H4 (cell line): ENCODE measurements at places on chromosomes 7 and 10.

DNA sequence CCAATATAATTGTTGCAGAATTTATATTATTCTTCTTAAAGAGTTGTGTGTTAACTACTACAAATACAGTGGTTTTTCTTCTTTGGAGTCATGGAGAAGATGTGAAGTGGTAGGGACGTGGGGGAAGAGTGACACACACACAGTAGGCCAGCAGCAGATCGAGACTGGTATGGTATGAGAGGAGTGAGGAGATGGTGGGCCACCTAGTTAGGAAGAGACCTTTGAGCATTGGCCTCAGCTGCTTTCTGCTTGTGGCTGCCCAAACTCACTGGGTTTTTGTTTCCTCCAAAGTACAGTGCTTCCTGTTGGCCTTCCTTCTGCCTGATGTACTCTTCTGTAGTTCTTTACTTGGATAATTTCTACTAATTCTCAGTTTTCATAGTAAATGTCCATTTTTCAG, 14.6 kb downstream of the VCL start:
- DNase-seq, result no peak

GRCh38 chr10:74047304-74047703, 49.4 kb downstream of the VCL start:
- peak; percentile 31 for DNase-seq

- DNase-seq, result no peak
Observed at GRCh38 chr10:61708846-61709245, 46.1 kb downstream of the CABCOCO1 start.

- no peak for DNase-seq
Observed at GRCh38 chr7:31190906-31191305, 138.8 kb downstream of the ADCYAP1R1 start.

DNA sequence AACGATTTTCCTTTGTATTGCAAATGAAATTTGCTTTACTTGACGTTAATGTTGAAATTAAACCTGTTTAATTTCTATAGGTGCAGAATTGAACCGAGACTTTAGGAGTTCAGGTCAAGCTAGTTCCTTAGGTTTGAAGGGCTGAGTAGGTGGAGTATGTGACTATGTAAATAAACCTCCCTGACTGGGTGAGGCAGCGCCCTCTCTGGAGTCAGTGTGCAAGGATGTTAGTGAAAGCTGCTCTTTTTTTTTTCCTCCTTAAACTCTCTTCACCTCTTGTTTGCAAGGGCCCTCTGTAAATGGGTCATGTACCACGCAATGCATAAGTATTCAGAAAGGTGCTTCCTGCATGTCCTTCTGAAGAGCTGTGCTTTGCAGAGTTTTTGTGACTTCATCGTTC, 33.8 kb downstream of the GALNT17 start:
- DNase-seq, result no peak

DNA sequence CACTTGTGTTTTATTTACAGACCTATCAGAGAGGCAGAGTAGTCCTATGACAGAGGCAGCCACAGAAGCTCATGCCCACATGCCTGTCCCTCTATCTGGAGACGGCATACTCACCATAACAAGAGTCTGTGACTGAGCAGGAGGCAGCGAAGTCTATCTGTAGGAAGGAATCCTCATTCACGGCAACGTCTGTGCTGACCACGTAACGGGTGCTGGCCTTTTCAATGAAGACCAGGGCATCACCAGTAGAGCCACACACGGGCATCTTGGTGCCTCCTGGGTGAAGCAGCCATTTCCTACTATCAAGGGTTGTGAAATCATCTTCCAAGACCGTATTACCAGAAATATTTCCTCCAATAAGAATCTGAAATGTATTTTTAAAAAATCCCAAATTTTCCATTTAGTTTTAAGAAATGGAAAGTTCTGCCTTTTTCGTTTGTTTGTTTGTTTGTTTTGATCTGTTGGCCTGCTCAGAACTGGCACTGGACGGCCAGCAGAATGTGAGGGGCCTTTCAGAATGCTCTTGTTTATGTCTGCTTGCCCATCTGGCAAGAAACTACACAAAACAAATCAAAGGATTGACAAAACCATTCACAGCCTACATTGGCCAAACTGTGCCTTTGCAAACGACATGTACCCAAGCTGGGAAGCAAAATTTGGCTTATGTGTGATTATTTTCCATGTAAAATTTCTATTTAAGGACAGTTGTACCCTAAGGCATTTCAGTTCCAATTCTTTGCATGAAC, 93.1 kb upstream of the SLC26A5 start:
- DNase-seq, result no peak

- no peak for DNase-seq
Observed at GRCh38 chr10:80324891-80325364, 31.6 kb downstream of the DYDC1 start.

- no peak for DNase-seq
Observed at GRCh38 chr7:77399816-77400215, 16.3 kb downstream of the GSAP start.

- no peak for DNase-seq
Observed at GRCh38 chr7:100167912-100168323, 499 bp downstream of the GAL3ST4 start.

- DNase-seq, result no peak
Observed at GRCh38 chr10:105075031-105075430, 433.9 kb downstream of the SORCS3 start.

DNA sequence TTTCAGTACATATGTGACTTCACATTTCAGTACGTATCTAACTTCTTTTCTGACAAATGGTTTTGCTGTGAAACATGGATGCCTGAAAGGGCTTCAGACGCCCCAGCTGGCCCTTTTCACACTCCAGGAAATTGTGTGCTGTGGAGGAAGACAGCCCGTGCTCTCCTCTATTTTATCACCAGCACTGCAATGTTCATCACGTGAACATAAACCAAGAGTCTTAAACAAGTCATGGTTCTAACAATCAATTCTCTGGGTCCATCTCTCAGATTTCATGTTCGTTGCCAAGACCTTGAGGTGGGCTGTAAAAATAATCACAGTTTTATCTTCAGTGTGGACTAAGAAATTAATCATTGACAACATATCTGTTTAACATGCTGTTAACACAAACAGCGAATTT, 141.2 kb downstream of the WDR37 start:
- no peak for DNase-seq

- DNase-seq, result no peak
Observed at GRCh38 chr10:34661580-34661979, 153.5 kb downstream of the PARD3 start.

GRCh38 chr10:33272635-33273034, 61.8 kb downstream of the NRP1 start:
- DNase-seq, result no peak

- DNase-seq, result no peak
Observed at GRCh38 chr10:3786295-3787015, 1.4 kb upstream of the KLF6 start.

DNA sequence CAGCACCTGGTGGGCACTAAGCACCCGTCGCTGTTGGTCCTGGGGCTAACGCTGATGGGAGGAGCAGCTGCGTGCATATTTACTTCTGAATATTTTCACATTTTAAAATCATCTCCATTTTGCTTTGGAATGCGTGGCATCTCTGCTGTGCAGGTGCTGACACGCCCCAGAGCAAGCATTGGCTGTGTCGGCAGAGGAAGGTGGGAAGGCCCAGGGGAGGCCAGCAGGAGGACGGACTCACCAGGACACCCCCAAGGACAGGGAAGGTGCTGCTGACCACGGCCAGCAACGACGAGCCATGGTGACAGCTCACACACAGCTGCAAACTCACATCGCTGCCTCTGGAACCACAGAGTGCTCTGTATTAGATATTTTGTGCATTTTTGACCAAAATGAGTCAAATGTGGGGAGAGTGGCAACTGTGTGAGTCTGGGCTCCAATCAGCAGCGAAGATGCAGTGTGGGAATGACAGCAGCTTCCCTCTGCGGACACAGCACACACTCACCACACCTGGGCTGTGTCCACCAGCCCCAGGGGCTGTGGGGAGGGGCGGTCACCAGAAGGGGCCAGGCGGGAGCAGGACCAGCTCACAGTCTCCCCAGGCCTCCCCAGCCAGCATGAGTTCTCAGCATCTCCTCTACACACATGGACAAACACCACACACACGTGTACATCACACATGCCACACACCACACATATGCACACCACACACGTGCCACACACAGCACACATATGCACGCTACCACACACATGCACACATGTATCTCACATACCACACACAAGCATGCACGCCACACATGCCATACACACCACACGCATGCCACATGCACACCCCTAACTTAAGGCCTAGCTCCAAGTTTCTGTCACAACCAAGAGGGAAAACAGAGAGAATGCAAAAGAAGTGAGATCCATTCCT, 58.2 kb downstream of the PTPRN2 start:
- DNase-seq, result no peak
